SK-N-DZ (cell line): ENCODE measurements at places on chromosomes 4 and X.

GRCh38 chr4:120769227-120769626, 153.3 kb downstream of the PRDM5 start:
- DNase-seq, result no peak

DNA sequence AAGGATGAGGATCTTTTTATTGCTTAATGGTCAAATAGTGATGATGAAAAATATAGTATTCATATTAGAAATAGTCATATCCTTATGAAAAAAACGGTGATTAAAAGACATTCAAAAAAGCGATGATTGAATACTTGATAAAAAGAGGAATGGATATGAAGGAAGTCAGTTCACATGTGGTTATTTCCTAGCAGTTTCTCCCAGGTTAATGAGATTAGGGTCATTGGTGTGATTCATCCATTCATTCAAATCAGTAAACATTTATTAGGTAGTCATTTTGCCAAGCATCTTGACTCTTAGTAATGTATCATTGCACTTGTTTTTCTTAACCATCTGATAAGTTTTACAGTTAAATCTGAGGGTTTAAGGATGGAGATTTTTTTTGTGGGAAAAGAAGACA, 294.1 kb downstream of the ARHGAP24 start:
- DNase-seq, result no peak

DNA sequence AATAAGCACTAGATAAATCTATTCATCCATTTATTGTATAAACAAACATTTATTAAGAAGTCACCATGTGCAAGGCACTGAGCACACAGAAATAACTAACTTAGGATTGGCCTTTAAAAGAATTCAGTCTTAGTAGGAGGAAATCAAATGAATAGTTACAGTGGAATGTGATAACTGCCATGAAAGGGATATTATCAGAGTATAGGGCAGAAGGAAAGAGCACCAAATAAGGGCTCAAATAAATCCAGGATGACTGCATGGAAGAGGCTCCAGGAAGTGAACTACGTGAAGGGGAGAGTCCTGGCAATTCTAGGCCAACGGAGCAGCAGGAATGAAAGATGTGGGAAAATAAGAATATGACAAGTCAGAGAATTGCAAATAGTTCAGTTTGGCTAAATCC, 406.0 kb downstream of the INPP4B start:
- DNase-seq, result no peak

- peak; percentile 1 for DNase-seq
These were observed at the start of gene MAGEC1 for GRCh38 chrX:141903400-141904155. Gene MAGEC1 (plus strand): TSS chrX:141903894. CDS start chrX:141905073, 1,179 bp downstream.

DNA sequence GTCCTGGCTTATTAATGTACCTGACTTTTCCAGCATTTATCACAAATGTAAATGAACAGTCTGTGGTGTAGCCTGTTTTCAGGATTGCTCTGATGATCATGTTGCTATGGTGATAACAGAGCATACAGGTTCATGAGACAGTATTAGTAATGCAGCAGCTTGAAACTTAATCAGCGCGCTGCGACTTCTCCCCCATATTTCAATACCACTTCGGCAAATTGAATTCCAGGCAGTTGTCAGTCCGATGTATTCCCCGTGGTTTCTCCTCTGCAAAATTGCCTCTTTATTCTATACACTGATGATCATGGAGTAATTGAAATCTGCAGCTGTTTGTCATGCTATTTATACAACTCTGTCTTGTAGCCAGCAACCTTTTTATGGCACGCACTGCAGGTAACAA, 239.3 kb downstream of the C4orf33 start:
- DNase-seq, result no peak

DNA sequence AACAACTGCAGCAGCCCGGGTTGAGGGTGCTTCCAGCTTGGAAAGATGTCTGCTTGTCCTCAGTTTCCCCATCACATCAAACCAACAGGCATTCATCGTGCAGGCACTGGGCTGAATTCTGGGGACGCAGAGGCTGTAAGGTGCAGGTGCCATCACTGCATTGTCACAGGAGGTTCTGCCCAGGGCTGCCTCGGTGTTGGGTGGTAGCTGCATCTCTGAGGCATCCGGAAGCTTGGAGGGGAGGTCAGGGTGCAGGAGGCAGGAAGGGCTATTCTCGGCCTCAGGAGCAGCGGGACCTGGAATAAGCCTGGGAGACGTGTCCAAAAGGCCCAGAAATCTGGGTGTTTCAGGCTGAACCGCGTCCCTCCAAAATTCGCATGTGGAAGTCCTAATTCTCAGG, 134.6 kb downstream of the HMX1 start:
- no peak for DNase-seq

DNA sequence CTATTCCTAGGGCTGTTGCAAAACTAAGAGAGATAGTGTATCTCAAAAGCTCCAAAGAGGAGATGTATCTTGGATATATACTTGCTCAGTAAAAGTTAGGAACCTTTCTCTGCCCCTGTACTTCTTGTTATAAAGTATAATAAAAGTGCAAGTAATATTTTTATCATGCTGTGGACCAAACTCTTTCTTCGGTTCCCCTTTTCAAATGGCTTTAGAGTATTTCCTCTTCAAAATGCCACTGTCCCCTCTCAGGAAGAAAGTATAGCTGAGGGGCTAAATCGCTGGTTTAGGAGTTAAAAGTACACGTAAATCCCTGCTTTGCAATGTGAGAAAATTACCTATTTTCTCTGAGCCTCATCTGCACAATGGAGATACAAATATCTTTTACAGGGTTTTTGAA, 169.1 kb upstream of the FTHL17 start:
- DNase-seq, result no peak

- no peak for DNase-seq
These were observed 24.6 kb downstream of the ADGRG2 start for GRCh38 chrX:19097553-19098283.

- peak; percentile 37 for DNase-seq
These were observed 46.0 kb upstream of the MGST2 start for GRCh38 chr4:139619644-139620043.

DNA sequence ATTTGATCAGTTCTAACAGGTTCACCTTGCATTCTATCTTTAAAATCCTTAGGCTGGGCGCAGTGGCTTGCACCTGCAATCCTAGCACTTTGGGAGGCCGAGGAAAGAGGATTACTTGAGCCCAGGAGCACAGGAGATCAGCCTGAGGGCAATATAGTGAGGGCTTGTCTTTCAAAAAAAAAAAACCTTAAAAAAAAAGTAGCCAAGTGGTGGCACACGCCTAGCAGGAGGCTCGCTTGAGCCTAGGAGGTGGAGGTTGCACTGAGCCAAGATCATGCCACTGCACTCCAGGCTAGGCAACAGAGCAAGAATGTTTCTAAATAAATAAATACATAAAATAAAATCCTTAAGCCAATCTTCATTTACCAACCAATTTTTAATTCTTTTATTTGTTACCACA, 75.6 kb downstream of the PRSS12 start:
- DNase-seq, result no peak

- DNase-seq, result peak; percentile 36
These were observed 68.4 kb downstream of the MID2 start for GRCh38 chrX:107894038-107894437.

DNA sequence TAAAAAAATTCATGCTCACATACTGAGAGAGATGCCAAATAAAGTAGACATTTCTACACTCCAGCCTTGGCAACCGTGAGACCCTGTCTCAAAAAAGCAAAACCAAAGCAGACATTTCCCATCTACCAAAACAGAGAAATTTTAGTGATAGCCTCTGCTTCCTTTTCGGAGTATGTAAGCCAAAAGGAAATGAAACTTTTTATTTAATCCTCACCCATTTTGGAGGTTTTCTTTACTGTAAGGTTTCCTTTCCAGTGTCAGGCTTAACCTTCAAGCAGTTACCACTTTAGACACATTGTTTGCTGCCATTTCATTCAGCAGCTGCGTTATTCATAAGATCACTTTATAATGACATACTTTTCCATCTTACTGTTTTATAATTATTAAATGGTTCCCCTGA, 15.9 kb downstream of the ADD1 start:
- no peak for DNase-seq

GRCh38 chr4:53832549-53832948, 231.9 kb downstream of the CHIC2 start:
- no peak for DNase-seq

- DNase-seq, result no peak
These were observed 107.8 kb upstream of the PDHA2 start for GRCh38 chr4:95732061-95732460.

DNA sequence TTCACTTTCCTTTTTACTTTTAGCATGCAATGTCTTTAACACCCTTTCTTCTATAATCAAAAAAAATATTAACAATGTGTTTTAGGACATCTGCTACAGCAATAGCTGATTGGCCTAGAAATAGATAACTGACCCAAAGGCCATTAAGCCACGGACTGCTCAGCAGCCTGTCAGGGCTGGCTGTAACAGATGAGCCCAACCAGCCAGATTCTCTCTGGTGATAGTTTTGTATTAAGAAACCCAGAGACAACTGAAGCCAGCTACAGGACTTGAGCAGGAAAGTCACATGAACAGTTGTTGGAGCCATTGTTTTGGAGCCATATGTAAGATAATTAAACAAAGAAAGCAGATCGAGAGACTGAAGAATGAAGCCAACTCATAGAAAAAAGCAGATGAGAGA, 80.3 kb downstream of the DDIT4L start:
- peak; percentile 52 for DNase-seq

- no peak for DNase-seq
These were observed 359.4 kb upstream of the FSTL5 start for GRCh38 chr4:162523171-162523570.

DNA sequence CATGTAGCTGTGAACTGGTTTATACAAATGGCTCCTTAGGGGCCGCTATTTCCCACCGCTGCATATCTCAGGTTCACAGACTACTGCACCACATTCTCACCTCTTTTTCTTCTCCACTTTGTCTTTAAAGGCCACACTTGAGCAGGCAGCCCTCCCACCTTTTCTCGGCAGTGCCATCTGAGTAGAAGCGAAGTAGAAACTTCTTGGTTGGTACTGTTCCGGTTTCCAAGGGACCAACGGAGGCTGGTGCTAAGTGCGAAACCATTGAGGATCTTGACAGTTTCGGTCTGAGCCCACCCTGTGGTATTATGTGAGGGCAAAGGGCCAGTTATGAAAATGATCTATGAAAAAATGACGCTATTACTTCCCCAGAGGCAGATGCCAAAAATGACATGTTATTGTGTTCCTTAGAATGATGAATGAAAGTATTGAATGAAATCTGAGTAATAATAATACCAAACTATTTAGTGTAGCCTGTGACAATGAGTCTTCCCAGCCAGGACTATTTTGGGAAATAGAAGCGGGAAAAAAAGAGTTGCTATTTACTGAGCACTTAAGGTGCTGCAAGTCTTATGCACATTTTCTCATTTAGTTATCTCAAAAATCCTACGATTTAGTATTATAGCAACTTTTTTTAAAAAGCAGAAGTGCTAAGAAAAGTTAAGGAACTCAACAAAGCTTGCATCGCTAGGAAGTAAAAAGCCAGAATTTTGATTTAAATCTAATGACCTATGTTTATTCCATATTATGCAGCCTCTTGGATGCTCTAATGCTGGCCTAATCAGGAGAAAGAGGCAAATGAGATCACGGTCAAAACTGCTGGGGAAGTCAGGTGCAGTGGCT, 29.6 kb upstream of the CHRNA9 start:
- DNase-seq, result no peak

DNA sequence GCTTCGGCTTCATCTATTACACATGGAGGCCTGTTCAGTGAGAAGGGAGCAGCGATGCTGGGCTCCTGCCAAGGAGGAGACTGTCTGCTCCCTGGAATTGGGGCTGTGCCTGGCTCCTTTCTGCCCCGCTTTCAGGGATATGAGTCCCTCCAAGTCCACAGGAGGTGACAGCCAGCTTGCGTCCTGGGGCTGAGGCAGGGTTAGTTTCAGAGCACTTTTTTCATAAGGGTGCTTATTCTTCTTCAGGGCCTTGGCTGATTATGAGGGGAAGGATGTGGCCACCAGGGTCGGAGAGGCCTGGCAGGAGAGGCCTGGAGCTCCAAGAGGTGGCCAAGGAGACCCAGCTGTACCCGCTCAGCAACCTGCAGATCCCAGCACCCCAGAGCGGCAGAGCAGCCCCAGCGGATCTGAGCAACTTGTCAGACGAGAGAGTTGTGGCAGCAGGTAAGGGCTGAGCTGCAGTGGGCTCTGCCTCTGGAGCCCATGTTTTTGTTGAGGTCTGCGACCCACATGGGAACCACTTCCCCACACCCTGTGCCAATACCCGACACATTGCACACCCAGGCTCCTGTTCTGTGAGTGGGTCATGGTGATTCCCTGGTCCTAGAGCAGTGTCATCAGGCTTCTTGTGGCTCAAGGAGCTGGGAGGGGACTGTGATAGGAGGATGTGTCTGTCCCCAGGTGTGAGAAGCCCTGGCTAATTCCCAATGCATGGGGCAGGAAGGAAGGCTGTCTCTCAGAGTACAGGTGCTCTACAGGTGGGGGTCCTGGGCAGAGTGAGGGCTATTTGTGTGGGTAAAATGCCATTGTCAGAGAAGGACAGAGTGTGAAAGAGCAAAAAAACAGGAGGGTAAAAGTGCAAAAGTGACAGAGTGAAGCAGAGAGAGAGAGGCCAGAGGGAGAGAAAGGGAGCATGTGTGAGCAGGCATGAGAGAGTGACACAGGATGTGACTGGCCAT, 47.4 kb downstream of the ZNF185 start:
- no peak for DNase-seq

- DNase-seq, result no peak
These were observed 84.9 kb downstream of the MAML3 start for GRCh38 chr4:140069066-140069465.

- no peak for DNase-seq
These were observed 71.5 kb downstream of the ARHGEF9 start for GRCh38 chrX:63713526-63713925.

GRCh38 chrX:133698298-133698697, 283.0 kb upstream of the GPC4 start:
- DNase-seq, result no peak

GRCh38 chr4:66197451-66197850, 527.2 kb upstream of the EPHA5 start:
- no peak for DNase-seq

- no peak for DNase-seq
These were observed 119.4 kb downstream of the LUZP4 start for GRCh38 chrX:115408771-115409400.

DNA sequence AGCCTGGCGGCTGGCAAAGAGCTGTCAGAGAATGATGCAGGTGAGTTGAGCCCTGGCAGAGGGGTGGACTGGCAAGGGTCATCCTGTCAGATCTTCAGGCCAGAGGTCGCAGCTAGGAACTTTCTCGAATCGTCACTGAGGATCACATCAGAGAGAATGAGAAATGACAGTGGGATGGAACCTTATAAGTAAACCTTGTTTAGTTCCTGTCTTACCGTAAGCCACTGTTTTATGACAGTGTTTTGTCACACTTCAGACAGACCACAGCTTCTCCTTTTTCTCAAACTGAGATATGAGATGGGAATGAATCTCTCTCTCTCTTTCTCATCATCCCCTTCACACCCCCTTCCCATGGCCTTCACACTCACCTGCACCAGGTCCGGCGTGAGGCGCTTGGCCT, 9.3 kb downstream of the DIPK2B start:
- DNase-seq, result no peak

DNA sequence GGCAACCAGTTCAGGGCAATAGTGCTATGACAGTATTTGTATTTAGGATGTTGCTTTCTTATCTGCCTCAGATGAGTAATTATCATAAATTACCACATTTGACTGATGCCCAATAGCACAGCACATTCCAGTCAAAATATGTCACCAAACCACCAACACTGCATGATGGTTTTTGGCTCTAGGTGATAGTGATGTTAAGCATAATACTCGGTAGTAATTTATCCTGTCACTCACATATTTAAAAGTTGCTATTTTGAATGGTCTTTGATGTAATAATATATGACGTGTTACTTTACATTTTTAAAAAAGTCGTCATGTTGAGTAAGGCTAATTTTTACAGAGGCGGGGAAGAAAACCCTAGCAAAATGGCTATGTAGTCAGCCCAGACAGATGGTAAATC, 42.5 kb downstream of the UNC5C start:
- no peak for DNase-seq
